GM20000 (cell line): ENCODE measurements at places on chromosomes 4 and X.

- no peak for DNase-seq
Measured at GRCh38 chr4:140326395-140326993, 47.0 kb upstream of the SCOC start.

GRCh38 chrX:38494239-38494823 is 67.0 kb upstream of the TSPAN7 start:
- no peak for DNase-seq

DNA sequence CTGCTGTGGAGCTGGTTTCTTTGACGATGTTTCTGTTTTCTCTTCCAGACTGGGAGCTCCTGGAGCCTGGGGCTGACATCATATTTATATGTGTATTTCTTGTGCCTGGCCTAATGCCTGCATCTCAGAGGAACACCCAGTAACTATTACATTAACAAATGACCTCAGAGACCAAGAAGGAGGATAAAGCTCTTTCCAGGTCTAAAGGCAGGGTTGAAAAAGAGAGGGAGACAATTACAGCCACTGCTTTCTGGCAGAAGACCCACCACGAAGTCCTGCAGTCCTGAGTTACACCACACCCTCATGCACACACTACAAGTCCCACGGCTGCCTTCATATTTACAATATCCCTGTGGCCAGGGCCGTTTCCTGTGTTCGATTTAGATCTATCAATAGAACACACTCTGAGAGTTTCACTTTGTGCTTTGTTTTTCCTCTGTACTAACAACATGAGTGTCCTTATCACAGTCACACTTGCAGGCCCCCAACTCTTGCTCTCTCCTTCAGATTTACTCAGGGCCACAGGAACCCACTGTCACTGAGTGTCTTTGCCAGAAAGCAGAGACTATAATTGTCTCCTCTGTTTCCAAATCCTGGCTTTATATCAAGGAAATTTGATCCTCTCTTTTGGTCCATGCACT is 535.5 kb downstream of the MID1IP1 start:
- peak; percentile 20 for DNase-seq

- DNase-seq, result no peak
Measured at GRCh38 chrX:44946771-44947170, 73.8 kb downstream of the KDM6A start.

DNA sequence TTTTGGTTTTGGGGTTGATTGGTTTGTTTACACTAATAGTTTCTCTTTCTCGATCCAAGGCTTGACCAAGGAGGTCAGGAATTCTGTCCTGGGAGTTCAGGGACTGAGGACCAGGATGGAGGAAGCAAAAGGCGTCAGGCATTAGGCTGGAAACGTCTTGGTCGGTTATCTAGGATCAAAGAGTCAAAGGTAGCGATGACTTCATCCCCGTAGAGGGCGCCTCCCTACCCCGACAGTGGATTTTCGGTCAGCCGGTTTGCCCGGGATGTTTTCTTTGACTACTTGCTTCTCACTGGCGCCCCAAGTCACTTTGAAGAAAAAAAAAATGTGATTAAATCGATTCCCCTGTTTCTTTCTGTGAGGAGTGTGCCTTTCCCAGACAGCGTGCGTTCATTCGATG is 980 bp upstream of the FHDC1 start:
- DNase-seq, result peak; percentile 61

GRCh38 chr4:149031399-149031798 is 589.2 kb upstream of the NR3C2 start:
- peak; percentile 4 for DNase-seq

GRCh38 chr4:111031001-111031579 is 408.2 kb upstream of the PITX2 start:
- no peak for DNase-seq

DNA sequence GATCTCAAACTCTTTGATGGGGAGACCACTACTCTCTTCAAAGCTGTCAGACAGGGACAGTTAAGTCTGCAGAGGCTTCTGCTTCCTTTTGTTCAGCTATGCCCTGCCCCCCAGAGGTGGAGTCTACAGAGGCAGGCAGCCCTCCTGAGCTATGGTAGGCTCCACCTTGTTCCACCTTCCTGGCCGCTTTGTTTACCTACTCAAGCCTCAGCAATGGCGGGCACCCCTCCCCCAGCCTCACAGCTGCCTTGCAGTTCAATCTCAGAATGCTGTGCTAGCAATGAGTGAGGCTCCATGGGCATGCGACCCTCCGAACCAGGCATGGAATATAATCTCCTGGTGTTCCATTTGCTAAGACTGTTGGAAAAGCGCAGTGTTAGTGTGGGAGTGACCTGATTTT is 42.1 kb upstream of the UGT2B10 start:
- DNase-seq, result no peak
